Mesothelial cell of epicardium (in vitro differentiated cells): ENCODE measurements at places on chromosomes 6 and 20.
A peak's percentile ranks its signal among the peaks of the same experiment; 100 is the strongest.

GRCh38 chr6:139888681-139889122 is 514.3 kb upstream of the CITED2 start:
- H3K4me1 ChIP-seq = peaks cover 36% of the 10 kb centered on the region
- DNase-seq = no peak
- H3K36me3 ChIP-seq = no peaks in the 10 kb centered on the region

DNA sequence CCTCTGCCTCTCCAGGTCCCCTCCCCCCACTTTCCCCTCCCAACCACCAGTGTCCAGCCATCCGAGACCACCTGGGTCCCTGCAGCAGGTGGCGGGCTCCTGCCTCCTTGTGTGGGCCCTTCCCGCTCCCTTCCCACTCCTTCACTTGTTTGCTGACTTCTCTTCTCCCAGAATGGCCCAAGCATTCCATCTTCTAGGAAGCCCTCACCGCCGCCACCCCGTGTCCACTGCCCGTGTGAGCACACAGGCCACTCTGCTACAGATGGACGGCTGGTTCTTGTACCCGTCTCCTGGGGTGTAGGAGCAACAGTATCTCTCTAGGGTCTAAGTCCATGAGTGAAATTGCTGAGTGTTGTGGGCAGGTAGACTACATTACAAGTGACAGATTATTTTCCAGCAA is 15.0 kb downstream of the BPHL start:
- H3K36me3 ChIP-seq = peaks cover 73% of the 10 kb centered on the region
- no peak overlapping the region for H3K4me3 ChIP-seq
- no peaks in the 10 kb centered on the region for H3K4me1 ChIP-seq
- DNase-seq = no peak
- H3K27me3 ChIP-seq = no peaks in the 10 kb centered on the region
- H3K27ac ChIP-seq = no peak overlapping the region

DNA sequence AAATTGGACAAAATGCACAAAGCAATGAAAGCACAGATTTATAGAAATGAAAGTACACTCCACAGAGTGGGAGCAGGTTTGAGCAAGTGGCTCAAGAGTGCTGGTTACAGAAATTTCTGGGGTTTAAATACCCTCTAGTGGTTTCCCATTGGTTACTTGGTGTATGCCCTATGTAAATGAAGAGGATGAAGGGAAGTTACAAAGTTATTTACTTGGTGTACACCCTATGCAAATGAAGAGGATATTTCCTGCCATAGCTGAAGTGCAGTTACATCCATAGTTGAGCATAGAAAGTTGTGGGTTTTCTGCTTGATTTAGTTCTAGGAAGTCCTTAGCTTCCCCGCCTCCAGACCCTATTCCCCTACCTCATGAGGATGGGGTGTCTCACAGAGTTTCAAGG is 22.7 kb downstream of the BCAS1 start:
- H3K4me1 ChIP-seq = no peaks in the 10 kb centered on the region
- no peaks in the 10 kb centered on the region for H3K36me3 ChIP-seq
- H3K27ac ChIP-seq = no peak overlapping the region
- H3K27me3 ChIP-seq = peaks cover 5% of the 10 kb centered on the region
- no peak overlapping the region for H3K4me3 ChIP-seq
- no peak for DNase-seq

- H3K4me1 ChIP-seq = peaks cover 24% of the 10 kb centered on the region
- peaks cover 1% of the 10 kb centered on the region for H3K36me3 ChIP-seq
- H3K27ac ChIP-seq = no peak overlapping the region
- no peak overlapping the region for H3K4me3 ChIP-seq
- H3K27me3 ChIP-seq = no peaks in the 10 kb centered on the region
Measured at GRCh38 chr6:142318714-142319113, 16.9 kb downstream of the ADGRG6 start.

GRCh38 chr6:85470023-85470410 is 20.1 kb downstream of the NT5E start:
- no peak overlapping the region for H3K27ac ChIP-seq
- no peak for DNase-seq
- H3K36me3 ChIP-seq = no peaks in the 10 kb centered on the region
- no peaks in the 10 kb centered on the region for H3K4me1 ChIP-seq

- H3K27me3 ChIP-seq = no peaks in the 10 kb centered on the region
- DNase-seq = no peak
- H3K4me1 ChIP-seq = peaks cover 19% of the 10 kb centered on the region
- H3K36me3 ChIP-seq = peaks cover 50% of the 10 kb centered on the region
- H3K27ac ChIP-seq = no peak overlapping the region
Measured at GRCh38 chr6:37456126-37456525, 23.1 kb downstream of the CMTR1 start.

GRCh38 chr6:78935553-78935952 is 68.2 kb downstream of the IRAK1BP1 start:
- no peaks in the 10 kb centered on the region for H3K4me1 ChIP-seq
- no peak overlapping the region for H3K27ac ChIP-seq
- no peak overlapping the region for H3K4me3 ChIP-seq
- no peaks in the 10 kb centered on the region for H3K27me3 ChIP-seq

DNA sequence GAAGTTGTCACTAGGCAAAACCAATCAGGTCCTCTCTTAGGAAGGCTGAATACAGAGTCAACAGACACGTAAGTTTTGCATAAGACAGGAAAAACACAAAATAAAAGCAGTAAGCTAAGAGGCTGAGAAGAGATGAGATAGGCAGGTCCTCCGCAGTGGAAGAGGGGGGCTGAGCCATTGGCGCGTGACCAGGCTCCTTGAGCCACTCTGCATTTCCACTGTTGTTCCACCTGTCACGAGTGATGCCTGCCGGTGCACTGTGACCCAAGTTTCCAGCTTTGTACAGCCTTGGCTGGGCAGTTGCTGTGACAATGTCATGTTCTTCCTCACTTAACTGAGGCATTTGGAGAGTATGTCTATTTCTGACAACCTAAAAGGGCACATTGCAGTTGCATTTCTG is 58.6 kb downstream of the NUDT3 start:
- no peak for DNase-seq
- H3K36me3 ChIP-seq = peaks cover 2% of the 10 kb centered on the region
- H3K4me1 ChIP-seq = peaks cover 32% of the 10 kb centered on the region

- no peak for DNase-seq
- peak overlapping the region; percentile 95 for H3K4me3 ChIP-seq
- peaks cover 62% of the 10 kb centered on the region for H3K4me1 ChIP-seq
- no peaks in the 10 kb centered on the region for H3K36me3 ChIP-seq
- H3K27ac ChIP-seq = peak overlapping the region; percentile 99
Measured at GRCh38 chr6:167828325-167828956, 1.7 kb downstream of the AFDN start.

GRCh38 chr6:32522302-32523047 is 7.6 kb downstream of the HLA-DRB5 start:
- H3K27ac ChIP-seq = no peak overlapping the region
- peak overlapping the region; percentile 72 for H3K4me3 ChIP-seq

DNA sequence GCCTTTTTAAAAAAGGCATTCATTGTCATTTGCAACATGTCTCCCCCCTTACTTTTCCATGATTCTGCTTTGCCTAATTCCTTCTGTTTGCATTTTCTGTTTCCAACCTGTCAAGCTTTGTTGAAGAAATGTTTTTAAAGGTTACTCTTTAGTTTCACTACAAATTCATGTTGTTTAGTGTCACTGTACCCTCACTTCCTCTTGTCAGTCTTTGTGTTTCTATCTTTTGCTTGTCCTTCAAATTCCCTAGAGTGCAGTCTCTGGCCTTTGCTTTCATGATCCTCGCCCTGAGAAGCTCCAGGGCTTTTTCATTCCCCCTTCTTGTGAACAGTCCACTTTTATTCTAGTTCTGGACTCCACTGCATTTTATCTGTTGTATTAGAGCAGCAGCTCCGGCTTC is 90.6 kb downstream of the MAP3K4 start:
- H3K4me3 ChIP-seq = no peak overlapping the region
- no peaks in the 10 kb centered on the region for H3K4me1 ChIP-seq
- DNase-seq = no peak

- no peaks in the 10 kb centered on the region for H3K4me1 ChIP-seq
- no peaks in the 10 kb centered on the region for H3K36me3 ChIP-seq
- no peak overlapping the region for H3K27ac ChIP-seq
- peaks cover 25% of the 10 kb centered on the region for H3K27me3 ChIP-seq
- no peak overlapping the region for H3K4me3 ChIP-seq
Measured at GRCh38 chr6:5937936-5938706, 68.6 kb downstream of the NRN1 start.

GRCh38 chr20:38258545-38259215 is 1.9 kb downstream of the KIAA1755 start:
- H3K27ac ChIP-seq = no peak overlapping the region
- H3K4me1 ChIP-seq = peaks cover 9% of the 10 kb centered on the region
- peaks cover 51% of the 10 kb centered on the region for H3K27me3 ChIP-seq
- H3K4me3 ChIP-seq = no peak overlapping the region
- H3K36me3 ChIP-seq = no peaks in the 10 kb centered on the region
- no peak for DNase-seq

DNA sequence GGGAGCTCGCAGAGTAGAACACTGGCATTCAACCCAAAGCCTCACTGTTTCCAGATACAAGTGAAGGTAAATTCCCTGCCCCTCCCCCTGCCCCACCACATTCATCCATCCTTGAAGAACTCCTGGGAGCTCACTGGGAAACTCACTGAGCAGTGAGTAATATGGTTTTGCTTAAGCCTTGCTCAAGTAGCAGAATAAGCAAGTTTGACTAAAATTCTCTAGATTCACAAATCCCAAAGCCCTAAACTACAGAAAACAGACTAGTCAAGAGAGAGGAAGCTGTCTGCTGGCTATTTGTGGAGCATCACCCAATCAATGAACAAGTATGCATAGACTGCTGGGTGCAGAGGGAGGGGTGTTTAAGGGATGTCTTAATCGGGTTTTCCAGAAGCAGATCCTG is 82.1 kb downstream of the UNC5CL start:
- no peak overlapping the region for H3K27ac ChIP-seq
- H3K4me3 ChIP-seq = no peak overlapping the region
- DNase-seq = no peak

DNA sequence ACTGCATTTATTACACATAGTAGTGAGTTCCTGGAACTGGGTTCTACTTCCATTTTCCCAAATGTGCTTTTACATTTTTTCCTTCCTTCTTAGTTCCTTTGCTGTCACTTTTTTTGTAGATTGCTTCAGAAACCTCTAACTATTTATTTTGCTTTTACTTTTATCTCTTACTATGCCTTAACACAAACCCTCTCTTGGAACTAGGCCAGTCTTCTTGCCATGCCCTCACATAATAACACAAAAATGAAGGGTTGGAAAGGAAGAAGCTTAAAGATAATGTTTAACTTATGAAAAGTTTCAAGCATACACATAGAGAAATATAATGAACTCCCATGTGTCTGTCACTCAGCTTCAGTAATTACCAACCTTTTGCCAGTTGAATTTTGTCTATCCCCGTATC is 27.1 kb downstream of the TOP1 start:
- no peaks in the 10 kb centered on the region for H3K27me3 ChIP-seq
- no peak overlapping the region for H3K4me3 ChIP-seq
- peak overlapping the region; percentile 57 for H3K27ac ChIP-seq
- H3K36me3 ChIP-seq = peaks cover 2% of the 10 kb centered on the region
- DNase-seq = no peak

DNA sequence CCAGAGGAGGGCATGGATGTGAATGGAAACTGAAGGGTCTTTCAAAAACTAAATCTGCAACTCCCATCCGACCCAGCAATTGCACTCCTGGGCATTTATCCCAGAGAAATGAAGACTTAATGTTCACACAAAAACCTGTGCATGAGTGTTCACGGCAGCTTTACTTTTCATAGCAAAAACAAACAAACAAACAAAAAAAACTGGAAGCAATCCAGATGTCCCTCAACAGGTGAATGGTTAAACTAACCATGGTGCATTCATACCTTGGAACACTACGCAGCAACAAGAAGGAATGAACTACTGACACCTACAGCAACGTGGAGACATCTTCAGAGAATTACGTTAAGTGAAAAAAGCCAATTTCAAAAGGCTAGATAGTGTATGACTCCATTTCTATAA is 32.2 kb downstream of the PMEPA1 start:
- no peak overlapping the region for H3K4me3 ChIP-seq
- H3K27me3 ChIP-seq = no peaks in the 10 kb centered on the region
- peaks cover 30% of the 10 kb centered on the region for H3K4me1 ChIP-seq
- H3K36me3 ChIP-seq = peaks cover 10% of the 10 kb centered on the region
- DNase-seq = no peak

- no peaks in the 10 kb centered on the region for H3K27me3 ChIP-seq
- H3K4me3 ChIP-seq = peak overlapping the region; percentile 90
- H3K27ac ChIP-seq = peak overlapping the region; percentile 99
- peaks cover 20% of the 10 kb centered on the region for H3K4me1 ChIP-seq
- no peaks in the 10 kb centered on the region for H3K36me3 ChIP-seq
- no peak for DNase-seq
Measured at GRCh38 chr6:17705428-17705777, 1.3 kb downstream of the NUP153 start.

DNA sequence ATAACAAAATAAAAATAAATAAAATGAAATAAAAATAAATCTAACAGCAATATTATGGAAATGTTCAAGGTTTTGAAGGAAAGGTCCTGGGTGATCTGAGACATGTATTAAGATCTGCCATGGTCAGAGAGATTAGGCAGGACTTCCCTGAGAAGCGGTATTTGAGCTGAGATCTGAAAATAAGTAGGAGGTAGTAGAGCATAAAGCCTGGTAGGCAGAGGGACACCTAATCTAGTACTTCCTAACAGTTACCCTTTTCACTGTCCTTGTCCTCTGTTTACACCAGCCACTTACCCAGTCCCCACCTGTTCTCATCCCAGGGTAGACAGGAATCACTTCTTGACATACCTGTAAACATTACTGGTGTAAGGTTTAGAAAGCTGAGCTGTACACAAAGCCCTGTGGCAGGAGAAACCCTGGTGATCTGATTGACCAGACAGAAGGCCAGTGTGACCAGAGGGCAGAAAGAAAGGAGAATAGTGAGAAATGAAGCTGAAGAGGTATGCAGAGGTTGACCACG is 8.3 kb upstream of the ZNF318 start:
- H3K27me3 ChIP-seq = peaks cover 7% of the 10 kb centered on the region
- no peaks in the 10 kb centered on the region for H3K4me1 ChIP-seq
- no peak for DNase-seq

- no peak overlapping the region for H3K4me3 ChIP-seq
- no peak for DNase-seq
Measured at GRCh38 chr20:8656335-8656734, 412.6 kb upstream of the PLCB4 start.

DNA sequence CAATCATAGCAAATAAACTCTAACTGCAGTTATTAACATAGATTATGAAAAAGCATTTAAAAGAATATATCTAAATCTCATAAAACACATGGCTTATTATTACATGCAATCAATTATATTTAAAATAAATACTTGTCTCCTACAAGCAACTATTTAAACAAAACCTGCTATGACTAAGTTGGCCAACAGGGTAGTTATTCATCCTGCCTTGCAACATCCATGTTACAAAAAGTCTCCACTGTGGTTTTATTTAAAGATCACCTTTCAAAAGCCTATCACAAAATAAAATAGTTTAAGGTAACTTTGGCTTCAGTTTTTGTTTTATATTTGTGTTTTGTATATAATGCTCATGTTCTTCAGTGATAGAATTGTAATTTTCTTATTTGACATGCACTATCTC is 1127.0 kb upstream of the MAP3K7 start:
- no peaks in the 10 kb centered on the region for H3K36me3 ChIP-seq
- H3K4me1 ChIP-seq = no peaks in the 10 kb centered on the region

DNA sequence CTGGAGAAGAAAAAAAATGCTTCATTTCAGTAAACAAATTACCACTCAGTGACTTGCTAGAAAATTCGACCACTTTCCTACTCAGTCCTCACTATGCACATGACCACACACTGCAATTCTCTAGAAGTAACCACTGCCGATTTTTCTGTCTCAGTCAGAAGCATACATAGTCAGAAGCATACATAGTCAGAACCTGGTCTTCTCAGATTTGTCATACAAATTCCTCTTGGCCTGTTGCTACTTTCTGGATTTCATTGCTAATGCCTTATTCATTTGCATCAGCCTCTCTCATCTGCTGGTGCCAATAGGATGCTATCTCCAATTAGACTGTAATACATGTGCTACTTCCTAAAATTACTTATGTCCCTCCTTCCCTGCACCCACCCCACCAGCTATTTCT is 10.2 kb upstream of the KIF16B start:
- peaks cover 9% of the 10 kb centered on the region for H3K27me3 ChIP-seq
- H3K4me3 ChIP-seq = no peak overlapping the region
- H3K27ac ChIP-seq = no peak overlapping the region
- no peaks in the 10 kb centered on the region for H3K36me3 ChIP-seq
- peaks cover 8% of the 10 kb centered on the region for H3K4me1 ChIP-seq
